Upper lobe of right lung (tissue), 1 donor: ENCODE measurements at places on chromosomes 11 and 22.

DNA sequence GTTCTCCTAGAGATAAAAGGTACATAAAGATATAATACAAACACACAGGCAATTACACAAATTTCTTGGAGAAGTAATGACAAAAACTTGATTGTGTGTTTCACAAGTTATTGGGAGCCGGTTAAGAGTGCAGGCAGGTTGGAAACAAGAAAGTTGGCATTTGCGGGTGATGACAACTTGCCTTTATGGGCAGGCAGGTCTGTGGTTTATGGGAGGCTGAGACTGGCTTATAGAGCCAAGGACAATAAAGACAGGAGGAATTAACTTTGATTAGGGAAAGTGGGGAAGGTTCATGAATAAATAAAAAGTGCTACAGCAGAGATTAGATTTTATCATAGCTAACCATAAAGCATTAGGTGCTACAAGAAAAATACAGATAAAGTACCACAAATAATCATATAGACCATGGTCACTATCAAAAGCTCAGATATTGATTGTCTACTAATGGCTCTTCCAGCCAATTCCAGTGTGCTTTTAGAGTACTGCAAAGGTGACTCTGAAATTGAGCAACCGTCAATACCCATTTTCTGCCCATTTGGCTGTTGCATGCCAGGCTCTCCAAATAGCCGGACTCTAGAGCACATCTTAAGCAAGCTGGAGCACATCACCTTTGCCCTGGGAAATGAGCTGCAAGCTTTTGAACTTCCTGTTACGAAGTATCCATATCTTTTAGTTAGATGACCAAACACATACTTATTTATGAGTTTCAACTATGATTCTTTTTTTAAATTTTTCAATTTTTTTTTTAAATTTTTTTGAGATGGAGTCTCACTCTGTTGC is 33.9 kb upstream of the GAB2 start:
- no peak for DNase-seq

GRCh38 chr22:24950272-24950902 is 2.1 kb upstream of the KIAA1671 start:
- DNase-seq, result no peak

DNA sequence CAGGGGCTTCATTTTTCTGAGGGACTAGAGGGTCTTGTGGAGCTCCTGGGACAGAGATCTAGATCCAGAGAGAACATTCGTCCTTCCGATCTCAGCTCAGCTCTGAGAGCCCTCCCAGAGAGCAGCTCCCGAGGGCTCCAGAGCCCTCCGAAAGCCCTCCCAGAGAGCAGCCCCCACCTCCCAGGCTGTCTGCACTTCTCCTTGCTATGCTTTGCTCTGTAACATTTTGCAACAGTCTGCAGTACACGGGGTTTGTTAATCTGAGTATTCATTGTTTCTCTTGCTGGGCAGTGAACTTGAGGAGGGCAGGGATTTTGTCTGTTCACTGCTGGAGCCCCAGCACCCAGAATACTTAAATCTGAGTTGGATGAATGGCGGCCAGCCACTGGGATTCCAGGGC is 2.6 kb downstream of the GGA1 start:
- DNase-seq, result no peak

DNA sequence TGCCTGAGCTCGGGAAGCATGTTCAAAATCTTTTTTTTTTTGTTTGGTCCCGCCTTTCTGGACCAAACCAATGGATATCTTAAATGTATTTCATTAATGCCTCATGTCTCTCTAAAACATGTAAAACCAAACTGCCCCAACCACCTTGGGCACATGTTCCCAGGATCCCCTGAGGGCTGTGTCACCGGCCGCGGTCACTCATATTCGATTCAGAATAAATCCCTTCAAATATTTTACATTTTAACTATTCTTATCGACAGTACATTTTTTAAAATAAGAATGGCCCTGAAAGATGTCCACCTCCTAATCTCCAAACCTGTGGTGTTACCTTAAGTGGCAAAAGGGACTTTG is 2.1 kb downstream of the RNH1 start:
- no peak for DNase-seq

DNA sequence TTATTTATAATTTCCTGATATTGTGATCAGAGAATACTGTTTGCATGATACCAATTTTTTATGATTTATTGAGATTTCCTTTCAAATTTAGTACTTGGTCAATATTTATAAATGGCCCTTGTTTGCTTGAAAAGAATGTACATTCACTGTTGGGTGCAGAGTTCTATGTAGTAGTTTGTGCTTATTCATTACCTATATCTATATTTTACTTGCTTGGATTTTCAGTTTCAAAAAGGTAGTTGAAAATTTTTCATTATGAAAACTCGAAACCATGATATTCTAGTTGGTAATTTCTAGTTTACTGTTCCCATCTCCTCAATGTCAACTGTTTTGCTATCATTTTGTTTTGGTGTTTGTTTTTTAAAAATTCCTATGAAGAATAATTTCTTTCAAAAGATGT is 155.7 kb downstream of the AASDHPPT start:
- DNase-seq, result no peak
